ENCODE measurements at places on chromosomes 11 and 22.

- DNase-seq, result no peak
Measured at GRCh38 chr11:120903686-120904085, 120.2 kb upstream of the TBCEL start.

DNA sequence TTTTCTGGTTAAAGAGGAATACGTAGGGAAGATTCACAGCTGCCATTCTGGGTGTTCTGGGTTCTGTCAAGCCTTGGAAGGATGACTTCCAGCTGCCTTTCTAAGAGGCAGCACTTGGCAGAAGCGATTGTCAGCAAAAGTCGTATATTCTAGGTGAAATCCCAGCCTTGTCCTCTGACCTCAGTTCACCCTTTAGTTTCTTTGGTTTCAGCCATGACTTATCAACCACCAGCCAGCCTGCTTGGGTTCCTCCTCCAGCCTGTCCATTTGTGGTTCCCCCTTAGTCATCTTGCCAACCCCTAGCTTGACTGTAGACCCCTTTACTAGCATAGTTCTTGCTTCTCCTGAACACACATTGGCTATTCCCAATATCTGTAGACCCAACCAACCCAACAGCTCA, 102.3 kb upstream of the CD44 start:
- DNase-seq, result no peak

GRCh38 chr11:118820412-118821357, 29.7 kb upstream of the DDX6 start:
- no peak for DNase-seq

DNA sequence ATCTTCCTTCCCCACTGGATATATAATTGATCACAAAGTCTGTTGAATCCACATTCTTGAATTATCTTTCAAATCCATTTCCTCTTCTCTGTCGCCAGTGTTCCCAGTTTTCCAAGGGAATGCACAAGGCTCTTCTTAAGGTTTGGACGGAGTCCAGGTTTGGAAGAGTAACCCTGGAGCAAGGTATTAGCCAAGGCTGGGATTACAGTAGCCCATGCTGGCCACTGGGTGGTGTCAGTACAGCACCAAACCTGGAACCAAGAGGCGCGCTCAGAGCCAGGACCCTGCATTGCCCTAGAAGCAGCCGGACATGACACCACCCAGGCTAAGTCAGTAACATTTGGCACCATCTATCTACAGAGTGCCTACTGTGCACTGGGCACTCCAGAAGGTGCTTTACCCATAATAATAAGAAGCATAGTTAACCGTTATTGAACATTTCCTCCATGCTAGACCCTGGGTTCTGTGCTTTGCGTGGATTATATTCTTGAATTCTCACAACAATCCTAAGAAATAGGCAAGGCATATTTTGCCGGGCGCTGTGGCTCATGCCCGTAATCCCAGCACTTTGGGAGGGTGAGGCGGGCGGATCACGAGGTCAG, 48.0 kb upstream of the CLPB start:
- peak; percentile 5 for DNase-seq

- no peak for DNase-seq
Measured at GRCh38 chr11:10857459-10857708, 469 bp downstream of the ZBED5 start.

DNA sequence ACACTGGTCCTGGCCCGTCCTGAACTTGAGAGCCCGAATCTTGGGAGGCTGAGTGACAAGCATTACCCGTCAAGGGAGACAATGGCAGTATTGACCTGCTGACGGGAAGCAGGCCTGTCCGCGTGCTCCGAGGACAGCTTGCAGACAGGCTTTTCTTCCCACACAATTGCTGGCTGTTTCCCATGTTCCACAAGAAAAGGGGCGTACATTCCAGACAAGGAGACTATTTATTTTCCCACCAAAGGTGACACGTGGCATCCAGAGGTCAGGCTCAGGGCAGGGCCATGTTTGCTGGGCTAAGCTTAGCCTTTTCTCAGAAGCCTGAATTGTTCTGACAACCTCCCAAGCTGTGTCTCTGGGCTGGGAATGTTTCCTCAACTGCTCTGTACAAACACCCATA, 86.9 kb upstream of the SPON1 start:
- DNase-seq, result no peak

GRCh38 chr11:85889676-85890579, 34.7 kb downstream of the CCDC83 start:
- no peak for DNase-seq

GRCh38 chr11:128299132-128299726, 288.1 kb downstream of the ETS1 start:
- peak; percentile 40 for DNase-seq

GRCh38 chr22:37363261-37363992, 63.9 kb downstream of the ELFN2 start:
- DNase-seq, result no peak

- no peak for DNase-seq
Measured at GRCh38 chr11:120281143-120281795, 41.3 kb downstream of the POU2F3 start.

DNA sequence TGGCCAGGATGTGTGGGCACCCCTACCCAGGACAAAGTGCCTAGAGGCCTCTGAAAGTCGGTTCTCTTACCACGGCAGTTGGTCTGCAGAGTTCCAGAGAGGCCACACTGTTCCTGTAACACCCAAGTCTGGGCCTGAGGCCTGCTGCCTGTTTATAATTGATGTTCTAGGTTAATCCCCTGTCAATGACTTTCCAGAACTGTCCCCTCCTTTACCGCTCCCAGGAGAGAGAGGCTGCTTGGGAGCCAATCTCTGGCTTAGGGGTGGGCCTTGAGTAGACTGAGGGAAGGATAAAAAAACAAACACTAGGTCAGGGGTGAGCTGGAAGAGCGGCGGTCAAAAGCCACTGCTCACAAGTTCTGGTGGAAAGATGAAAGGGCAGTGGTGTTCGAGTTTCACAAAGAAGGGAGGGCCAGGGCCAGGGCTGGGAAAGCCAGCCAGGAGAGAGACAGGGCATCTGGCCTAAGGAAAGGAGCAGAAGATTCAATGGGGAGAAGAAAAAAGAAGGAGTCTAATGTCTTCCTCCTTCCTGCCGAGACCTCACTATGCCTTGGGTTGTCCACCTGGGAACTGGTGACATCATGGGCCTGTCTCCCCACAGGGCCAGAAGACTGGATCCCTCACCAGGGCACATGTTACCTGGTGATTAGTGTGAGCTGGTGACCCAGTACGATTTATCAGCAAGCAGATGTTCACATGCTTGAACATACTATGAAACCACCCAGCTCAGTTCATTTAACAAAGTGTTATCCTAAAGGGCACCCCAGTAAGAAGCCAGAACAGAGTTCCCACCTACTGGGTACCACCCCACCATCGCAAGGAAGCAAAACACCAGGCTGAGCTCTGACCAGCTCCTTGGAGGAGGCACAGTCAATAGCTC, 50.2 kb downstream of the PC start:
- DNase-seq, result no peak

DNA sequence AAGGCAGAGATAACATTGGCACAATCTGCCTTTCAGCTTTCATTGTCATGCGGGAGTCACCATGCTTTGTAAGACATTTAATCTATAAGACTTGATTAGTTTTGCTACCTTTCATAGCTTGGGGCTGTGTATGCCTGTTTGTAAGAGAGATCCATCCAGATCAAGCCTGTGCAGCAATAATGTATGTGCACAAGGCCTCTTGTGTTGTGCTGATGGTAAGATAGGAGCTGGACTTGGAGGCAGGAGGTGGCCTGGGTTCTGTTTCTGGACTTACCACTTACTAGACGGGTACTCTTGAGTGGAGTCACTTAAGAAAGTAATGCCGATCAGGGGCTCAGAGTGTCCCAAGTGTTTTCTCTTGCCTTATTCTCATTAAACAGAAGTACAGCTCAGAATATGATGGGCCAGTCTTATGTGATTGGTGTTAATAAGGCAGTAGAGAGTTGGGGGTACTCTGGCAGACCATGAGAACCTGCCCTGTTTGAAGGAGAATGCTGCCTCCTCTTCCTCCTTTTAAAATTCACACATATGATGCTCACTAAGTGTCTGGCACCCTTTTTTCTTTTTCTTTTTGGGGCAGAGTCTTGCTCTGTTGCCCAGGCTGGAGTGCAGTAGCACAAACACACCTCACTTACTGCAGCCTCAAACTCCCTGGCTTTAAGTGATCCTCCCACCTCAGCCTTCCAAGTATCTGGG, 30.9 kb downstream of the PTPRJ start:
- no peak for DNase-seq

- DNase-seq, result no peak
Measured at GRCh38 chr11:121466063-121466794, 13.5 kb upstream of the SORL1-AS1 start.

GRCh38 chr11:57792060-57792541, 30.5 kb downstream of the CTNND1 start:
- no peak for DNase-seq

DNA sequence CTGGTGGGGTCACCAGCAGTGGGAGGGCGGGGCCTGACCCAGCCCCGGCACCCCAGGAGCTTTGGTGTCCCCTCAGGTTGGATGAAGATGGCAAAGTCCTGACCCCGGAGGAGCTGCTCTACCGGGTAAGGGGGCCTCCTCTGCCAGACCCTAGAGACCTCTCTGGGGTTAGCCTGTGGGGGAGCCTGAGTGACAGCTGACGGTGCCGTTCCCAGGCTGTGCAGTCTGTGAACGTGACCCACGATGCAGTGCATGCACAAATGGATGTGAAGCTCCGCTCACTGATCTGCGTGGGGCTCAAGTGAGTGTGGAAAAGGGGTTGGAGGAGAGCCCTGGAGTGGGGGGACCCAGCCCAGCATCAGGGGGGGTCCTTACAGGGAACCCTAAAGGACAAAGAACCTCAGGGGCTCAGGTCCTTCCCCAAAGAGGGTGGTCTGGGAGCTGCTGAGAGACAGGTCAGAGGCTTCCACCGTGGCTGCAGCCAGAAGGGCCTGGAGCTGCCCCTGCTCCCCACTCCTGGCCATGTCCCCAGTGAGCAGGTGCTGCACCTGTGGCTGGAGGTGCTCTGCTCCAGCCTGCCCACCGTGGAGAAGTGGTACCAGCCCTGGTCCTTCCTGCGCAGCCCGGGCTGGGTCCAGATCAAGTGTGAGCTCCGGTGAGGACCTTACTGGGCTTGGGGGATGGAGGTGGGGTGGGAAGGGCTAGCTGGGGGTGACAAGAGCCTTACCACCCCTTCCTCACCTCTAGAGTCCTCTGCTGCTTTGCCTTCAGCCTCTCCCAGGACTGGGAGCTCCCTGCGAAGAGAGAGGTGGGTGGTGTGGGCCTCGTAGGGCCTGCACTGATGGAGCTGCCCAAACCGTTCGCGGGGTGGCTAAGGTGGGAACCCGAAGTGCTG, 38.6 kb downstream of the SGSM3 start:
- no peak for DNase-seq

DNA sequence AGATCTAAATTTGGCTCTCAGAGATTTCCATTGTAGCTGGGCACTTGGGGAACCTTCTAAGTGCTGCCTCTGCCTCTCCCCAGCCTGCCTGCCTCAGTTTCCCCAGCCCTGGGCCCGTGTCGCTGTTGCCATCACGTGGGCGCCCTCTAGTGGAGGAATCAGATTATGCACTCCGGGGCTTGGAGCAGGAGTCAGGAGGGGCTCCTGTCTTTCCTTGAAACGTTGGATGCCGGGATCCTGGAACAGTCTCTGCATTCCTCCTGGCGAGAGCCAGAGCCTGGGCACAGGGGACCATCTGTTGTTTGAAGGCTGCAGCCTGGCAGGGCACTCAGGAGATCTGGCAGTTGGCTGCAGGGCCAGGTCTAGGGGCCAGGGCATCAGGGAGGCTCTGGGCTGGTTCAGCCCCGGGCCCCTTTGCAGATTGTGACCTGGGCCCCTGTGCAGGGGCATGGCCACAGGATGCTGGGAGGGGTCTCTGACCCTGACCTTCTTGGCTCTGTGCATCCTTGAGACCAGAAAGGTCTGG, 71.6 kb downstream of the LRP5 start:
- DNase-seq, result no peak

DNA sequence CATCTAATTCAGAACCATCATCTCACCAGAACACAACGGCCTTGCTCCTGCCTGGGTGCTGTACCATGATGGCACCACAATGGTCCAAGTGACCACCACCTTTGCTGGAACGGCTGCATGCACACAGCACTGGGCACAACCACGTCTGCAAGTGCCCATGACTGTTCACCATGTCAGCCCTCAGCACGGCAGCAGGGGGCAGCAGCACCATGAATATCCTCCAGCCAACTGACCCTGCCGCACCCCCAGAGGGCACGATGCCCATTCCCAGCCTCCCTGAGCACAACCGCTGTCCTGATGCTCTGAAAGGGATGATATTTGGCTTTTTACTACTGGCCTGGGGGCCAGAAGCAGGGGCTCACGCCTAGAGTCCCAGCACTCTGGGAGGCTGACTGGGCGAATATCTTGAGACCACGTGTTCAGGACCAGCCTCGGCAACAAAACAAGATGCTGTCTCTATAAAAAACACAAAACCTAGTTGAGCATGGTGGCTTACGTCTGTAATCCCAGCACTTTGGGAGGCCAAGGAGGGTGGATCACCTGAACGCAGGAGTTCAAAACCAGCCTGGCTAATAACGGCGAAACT, 25.7 kb downstream of the DRD4 start:
- no peak for DNase-seq

DNA sequence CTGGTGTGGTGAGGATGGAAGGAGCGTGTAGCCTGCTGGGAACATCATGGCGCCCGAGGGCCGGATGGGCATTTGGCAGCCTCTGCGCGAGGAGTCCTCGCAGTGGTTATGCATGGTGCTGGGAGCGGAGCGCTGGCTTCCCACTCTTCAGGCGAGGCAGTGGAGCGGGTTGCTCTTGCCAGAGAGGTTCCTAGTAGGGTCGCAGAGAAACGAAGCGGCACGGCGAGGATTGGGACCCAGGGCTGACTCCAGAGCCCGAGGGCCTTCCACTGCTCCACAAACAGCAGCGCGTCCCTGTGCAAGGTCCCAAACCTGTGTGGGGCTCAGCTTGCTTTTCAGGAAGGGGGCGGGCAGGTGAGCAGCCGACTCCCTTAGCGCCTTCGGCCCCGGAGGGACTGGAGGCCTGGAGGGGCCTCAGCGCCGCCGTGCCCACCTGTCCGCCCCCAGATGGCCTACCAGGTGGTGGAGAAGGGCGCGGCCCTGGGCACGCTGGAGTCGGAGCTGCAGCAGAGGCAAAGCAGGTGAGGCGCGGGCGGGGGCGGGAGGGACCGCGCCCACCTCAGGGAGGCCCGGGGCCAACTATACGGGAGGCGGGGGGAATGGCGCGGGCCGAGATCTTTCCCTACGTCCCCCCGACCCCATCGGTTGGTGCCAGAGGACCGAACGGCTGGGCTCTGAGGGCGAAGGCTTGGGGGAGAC, 7.2 kb downstream of the ATG16L2 start:
- no peak for DNase-seq

- DNase-seq, result no peak
Measured at GRCh38 chr11:48106166-48106565, 110.4 kb upstream of the OR4B1 start.

DNA sequence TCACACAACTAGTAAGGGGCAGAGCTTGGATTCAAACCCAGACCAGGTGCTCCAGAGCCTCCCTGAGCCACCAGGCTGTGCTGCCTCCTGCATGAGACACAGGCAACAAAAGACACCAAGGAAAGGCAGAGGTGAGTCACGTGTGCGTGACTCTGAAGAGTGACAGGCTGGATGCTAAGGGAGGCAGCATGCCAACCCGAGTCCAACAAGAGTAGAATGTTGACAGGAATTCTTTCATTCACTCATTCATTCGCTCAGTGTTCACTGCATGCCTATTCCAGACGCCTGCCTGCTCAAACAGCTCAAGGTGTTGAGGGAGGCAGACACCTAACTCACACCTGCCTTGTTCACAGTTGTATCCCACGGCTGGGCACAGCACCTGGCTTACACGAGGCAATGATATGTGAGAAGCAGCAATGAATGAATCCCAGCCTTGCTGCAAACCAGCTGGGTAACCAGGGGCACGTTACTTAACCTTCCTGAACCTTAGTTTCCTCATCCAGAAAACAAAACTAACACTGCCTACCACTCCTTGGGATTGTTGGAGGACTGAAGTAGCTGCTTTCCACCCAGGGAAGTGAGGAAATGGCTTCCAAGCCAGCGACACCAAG, 73.8 kb upstream of the ARFGAP3 start:
- DNase-seq, result no peak

All from skin of body (tissue), 3 donors.